ENCODE measurements at places on chromosomes 4 and X.

DNA sequence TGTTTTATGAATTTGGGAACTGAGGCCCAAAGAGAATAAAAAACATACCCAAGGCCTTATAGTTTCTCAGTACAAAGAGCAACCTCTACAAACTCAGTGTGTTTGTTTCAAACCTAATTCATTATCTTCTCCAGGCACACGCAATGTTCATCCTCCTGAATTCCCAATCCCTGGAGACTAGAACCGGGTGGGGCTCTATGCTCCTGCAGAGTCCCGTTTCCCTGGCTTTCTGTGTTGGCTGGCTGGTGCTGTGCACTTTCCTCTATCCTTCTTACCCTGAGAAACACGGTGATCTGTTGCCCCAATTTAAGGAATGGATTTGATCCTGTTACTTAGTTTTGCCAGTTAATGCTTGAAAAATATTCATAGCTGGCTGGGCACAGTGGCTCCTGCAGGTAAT lies 63.9 kb downstream of the FGFBP1 start:
- H3K27me3 ChIP-seq, result no peaks in the 10 kb centered on the region
- DNase-seq, result no peak
- H3K4me3 ChIP-seq, result no peak overlapping the region
- H3K27ac ChIP-seq, result no peak overlapping the region
- no peaks in the 10 kb centered on the region for H3K4me1 ChIP-seq
- H3K36me3 ChIP-seq, result no peaks in the 10 kb centered on the region

DNA sequence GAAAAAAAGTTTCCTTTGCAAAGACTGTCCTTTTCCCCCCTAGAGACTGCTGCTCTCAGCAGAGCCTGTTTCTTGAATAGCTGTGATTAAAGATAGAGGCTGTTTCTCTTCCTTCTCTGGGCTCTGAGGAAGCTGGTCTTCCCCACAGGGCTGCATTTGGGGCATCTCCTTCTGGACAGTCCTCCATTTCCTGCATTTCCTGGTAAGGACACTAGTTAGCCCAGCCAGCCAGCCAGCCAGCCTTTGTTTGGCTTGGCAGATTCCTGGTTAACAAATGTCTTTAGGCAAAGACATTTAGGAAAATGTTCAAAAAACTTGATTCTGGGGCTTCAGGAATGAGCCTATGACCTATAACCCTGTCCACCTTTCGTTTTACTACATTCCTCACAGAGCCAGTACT lies 34.0 kb upstream of the PLAC1 start:
- H3K27me3 ChIP-seq, result no peaks in the 10 kb centered on the region
- H3K4me3 ChIP-seq, result no peak overlapping the region
- DNase-seq, result no peak
- no peaks in the 10 kb centered on the region for H3K4me1 ChIP-seq
- no peaks in the 10 kb centered on the region for H3K36me3 ChIP-seq

- H3K36me3 ChIP-seq, result no peaks in the 10 kb centered on the region
- DNase-seq, result no peak
- no peak overlapping the region for H3K4me3 ChIP-seq
- no peaks in the 10 kb centered on the region for H3K27me3 ChIP-seq
- H3K27ac ChIP-seq, result no peak overlapping the region
Measured at GRCh38 chr4:53043055-53043454, 180.9 kb downstream of the RASL11B start.

- DNase-seq, result no peak
- no peak overlapping the region for H3K27ac ChIP-seq
- no peaks in the 10 kb centered on the region for H3K36me3 ChIP-seq
- H3K27me3 ChIP-seq, result no peaks in the 10 kb centered on the region
Measured at GRCh38 chr4:154471526-154472331, 19.9 kb downstream of the DCHS2 start.

GRCh38 chr4:8215001-8215427 lies 15.9 kb downstream of the SH3TC1 start:
- peaks cover 38% of the 10 kb centered on the region for H3K36me3 ChIP-seq
- peaks cover 8% of the 10 kb centered on the region for H3K4me1 ChIP-seq
- H3K27me3 ChIP-seq, result no peaks in the 10 kb centered on the region
- DNase-seq, result no peak

DNA sequence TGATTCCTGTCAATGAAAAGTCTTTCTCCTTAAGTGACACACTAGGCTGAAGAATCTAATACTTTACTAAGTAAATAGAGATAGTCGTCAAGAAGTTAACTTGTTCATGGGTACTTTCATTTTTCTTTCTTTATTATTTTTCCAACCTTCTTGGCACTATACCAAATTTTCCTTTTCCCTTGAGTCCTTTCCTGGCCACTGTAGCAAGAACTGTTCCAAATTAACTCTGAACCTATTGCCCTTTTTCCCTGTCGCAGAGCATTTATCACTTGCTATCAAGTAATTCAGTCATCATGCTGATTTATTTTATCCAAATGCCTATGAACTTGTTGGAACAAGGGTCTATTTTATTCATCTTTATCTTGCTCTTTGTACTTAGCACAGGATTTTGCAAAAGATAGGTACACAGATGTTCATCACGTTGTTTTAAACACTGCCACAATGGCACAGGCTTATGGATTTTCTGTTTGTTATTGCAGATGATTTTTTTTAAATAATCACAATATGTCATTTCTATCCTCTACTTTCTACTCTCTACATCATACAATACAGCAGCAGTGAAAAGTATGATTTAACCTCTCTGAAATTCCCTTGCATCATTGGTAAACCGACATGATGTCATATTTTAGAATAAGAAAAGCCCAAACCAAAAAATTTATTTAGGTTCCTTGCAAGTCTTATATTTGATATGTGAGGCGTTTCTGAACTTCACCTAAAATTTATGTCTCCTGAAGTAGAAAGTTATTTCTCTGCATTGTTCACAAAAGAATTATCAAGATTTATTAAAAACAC lies 2352.3 kb downstream of the PCDH7 start:
- no peaks in the 10 kb centered on the region for H3K27me3 ChIP-seq
- no peak overlapping the region for H3K27ac ChIP-seq
- no peak for DNase-seq
- no peaks in the 10 kb centered on the region for H3K36me3 ChIP-seq

- H3K27ac ChIP-seq, result no peak overlapping the region
- H3K27me3 ChIP-seq, result no peaks in the 10 kb centered on the region
- H3K4me1 ChIP-seq, result peaks cover 88% of the 10 kb centered on the region
Measured at GRCh38 chr4:82362565-82362964, 11.2 kb downstream of the HNRNPD start.

- H3K4me1 ChIP-seq, result peaks cover 2% of the 10 kb centered on the region
- no peak overlapping the region for H3K27ac ChIP-seq
- H3K27me3 ChIP-seq, result no peaks in the 10 kb centered on the region
- H3K36me3 ChIP-seq, result no peaks in the 10 kb centered on the region
- H3K4me3 ChIP-seq, result no peak overlapping the region
Measured at GRCh38 chr4:1466863-1467165, 60.6 kb upstream of the NKX1-1 start.

- no peaks in the 10 kb centered on the region for H3K27me3 ChIP-seq
- no peaks in the 10 kb centered on the region for H3K36me3 ChIP-seq
- peak overlapping the region; percentile 36 for H3K4me3 ChIP-seq
Measured at GRCh38 chr4:48654015-48654664, 125.9 kb downstream of the FRYL start.

GRCh38 chr4:106140601-106141000 lies 175.4 kb downstream of the TBCK start:
- no peak overlapping the region for H3K4me3 ChIP-seq
- no peaks in the 10 kb centered on the region for H3K36me3 ChIP-seq
- DNase-seq, result no peak

DNA sequence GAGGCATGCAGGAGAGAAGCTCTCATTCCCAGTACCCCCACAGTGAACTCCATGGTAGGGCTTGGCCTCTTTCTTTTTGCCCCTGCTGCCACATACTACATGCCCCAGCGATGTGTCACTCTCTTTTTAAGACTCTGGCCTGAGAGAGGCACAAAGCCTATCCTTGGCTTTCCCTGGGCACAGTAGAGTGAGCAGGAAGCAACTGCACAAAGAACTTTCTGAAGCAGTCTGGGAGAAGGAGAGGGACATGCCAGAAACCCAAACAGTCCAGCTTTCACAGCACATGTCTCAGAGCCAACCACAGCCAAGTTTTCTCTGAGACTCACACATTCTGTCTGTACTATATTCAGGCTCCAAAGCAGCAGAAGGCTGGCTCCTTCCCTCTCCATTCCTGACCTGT lies 7.9 kb upstream of the NALF2 start:
- DNase-seq, result no peak
- H3K27ac ChIP-seq, result no peak overlapping the region
- no peaks in the 10 kb centered on the region for H3K4me1 ChIP-seq
- H3K36me3 ChIP-seq, result no peaks in the 10 kb centered on the region
- H3K4me3 ChIP-seq, result no peak overlapping the region

- H3K4me1 ChIP-seq, result no peaks in the 10 kb centered on the region
- no peak overlapping the region for H3K27ac ChIP-seq
- no peak overlapping the region for H3K4me3 ChIP-seq
Measured at GRCh38 chrX:119417842-119418241, 18.7 kb downstream of the SLC25A43 start.

DNA sequence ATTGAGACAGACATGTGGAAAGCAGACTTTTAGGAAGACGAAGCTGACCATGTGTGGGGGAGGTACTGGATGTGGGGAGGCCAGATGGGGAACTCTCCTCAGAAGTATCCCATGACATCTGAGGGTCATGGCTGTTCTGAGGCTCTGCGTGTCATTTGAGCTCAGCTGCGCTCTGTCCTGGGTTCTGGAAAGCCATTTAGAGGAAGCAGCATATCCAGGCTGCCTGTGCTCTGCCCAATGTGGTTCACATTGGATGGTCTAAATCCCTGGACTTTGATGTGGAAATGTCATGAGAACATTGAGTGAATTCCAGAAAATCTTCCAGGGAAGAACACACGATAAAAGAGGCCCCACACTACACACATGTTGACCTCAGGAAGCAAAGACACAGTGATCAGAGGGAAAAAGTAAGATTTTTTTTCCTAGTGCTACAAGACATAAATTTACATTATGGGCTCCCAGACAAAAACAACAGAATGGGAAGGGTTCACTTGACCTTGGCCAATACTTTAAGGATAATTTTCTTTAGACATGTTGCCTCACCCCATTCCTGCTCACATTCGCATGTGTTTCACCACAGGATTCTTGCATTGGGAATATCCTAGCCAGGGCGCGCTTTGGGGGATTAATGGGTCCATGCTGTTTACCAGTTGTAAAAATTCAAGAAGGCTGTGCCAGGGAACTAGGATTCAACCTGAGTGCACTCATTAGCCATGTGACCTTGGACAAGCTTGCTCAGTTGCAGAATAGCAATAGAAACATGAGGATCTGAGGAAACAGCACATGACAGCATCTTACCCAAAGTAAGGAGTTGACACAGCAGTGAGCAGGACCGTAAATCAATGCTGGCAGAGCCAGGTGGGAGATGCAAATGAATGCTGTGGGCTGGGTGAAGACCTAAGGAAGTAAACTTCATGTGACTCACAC lies 73.2 kb upstream of the C1QTNF7 start:
- DNase-seq, result no peak
- H3K27me3 ChIP-seq, result no peaks in the 10 kb centered on the region
- no peaks in the 10 kb centered on the region for H3K36me3 ChIP-seq
- H3K4me1 ChIP-seq, result no peaks in the 10 kb centered on the region

GRCh38 chr4:73540826-73541225 lies 59.3 kb downstream of the AFM start:
- H3K36me3 ChIP-seq, result no peaks in the 10 kb centered on the region
- no peak overlapping the region for H3K4me3 ChIP-seq
- H3K27ac ChIP-seq, result no peak overlapping the region
- H3K4me1 ChIP-seq, result no peaks in the 10 kb centered on the region

- H3K36me3 ChIP-seq, result no peaks in the 10 kb centered on the region
- H3K4me3 ChIP-seq, result no peak overlapping the region
- no peak for DNase-seq
- H3K4me1 ChIP-seq, result no peaks in the 10 kb centered on the region
- H3K27ac ChIP-seq, result no peak overlapping the region
- H3K27me3 ChIP-seq, result no peaks in the 10 kb centered on the region
Measured at GRCh38 chr4:147984778-147985138, 252.9 kb downstream of the ARHGAP10 start.

DNA sequence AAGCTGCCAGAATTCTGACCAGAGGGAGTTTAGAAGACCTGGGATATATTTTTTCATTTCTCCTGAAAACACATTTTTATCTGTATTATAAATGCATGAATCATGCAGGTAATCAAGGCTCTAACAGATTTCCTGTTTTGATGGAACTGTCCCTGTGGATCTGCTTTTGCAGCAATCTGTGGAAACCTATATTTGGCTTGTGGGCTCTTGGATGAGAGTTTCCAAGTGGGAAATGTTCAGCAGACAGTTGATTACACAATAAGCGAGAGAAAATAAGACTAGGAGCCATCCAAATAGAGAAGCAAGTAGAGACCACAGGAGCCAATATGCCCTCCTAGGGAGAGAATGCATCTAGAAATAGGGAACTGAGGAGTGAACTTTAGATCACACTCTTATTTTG lies 105.0 kb downstream of the NDST3 start:
- H3K36me3 ChIP-seq, result no peaks in the 10 kb centered on the region
- H3K4me1 ChIP-seq, result no peaks in the 10 kb centered on the region
- H3K4me3 ChIP-seq, result no peak overlapping the region
- no peak overlapping the region for H3K27ac ChIP-seq
- no peak for DNase-seq

- H3K36me3 ChIP-seq, result no peaks in the 10 kb centered on the region
- H3K27me3 ChIP-seq, result no peaks in the 10 kb centered on the region
- no peak overlapping the region for H3K4me3 ChIP-seq
- DNase-seq, result no peak
- H3K27ac ChIP-seq, result no peak overlapping the region
- no peaks in the 10 kb centered on the region for H3K4me1 ChIP-seq
Measured at GRCh38 chr4:48877827-48878535, 28.6 kb downstream of the OCIAD2 start.

DNA sequence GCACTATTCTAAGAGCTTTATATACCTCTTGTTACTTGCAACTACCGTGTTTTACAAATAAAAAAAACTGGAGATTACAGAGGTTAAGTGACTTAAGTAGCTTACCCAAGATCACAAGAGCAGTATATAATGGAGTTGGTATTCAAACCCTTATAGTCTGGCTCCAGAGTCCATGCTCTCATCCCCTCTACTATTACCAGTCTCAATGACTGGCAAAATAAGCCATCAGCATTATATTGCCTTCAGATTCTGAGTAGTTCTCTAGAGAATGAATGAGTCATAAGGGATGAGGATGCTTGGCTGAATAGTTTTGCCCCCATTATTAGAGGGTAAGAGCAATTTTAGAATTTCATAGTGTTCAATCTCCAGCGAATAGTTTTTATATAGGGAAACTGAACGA lies 170.1 kb upstream of the ATOH1 start:
- H3K36me3 ChIP-seq, result no peaks in the 10 kb centered on the region
- H3K4me3 ChIP-seq, result no peak overlapping the region
- DNase-seq, result no peak
- no peak overlapping the region for H3K27ac ChIP-seq
- no peaks in the 10 kb centered on the region for H3K4me1 ChIP-seq
- H3K27me3 ChIP-seq, result no peaks in the 10 kb centered on the region

GRCh38 chrX:56943264-56943663 lies 52.1 kb downstream of the SPIN3 start:
- no peak overlapping the region for H3K27ac ChIP-seq
- H3K36me3 ChIP-seq, result no peaks in the 10 kb centered on the region
- DNase-seq, result no peak

DNA sequence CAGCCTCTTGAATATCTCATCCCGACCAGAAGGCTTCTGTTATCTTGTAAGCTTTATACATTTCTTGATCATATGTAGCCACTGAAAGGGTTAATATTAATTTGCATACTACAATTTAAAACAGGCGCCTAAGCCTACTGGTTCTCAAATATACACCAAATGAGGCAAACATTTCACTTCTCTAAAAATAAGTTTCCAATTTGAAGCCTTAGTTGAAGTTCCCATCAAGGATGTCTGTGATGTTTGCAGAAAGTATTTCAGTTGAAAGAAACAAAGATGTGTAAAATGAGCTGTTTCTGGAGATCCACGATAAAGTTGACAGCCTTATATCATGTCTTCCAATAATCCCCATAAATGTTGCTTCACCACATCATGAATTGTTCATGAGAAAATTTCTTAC lies 70.6 kb downstream of the KIT start:
- H3K27ac ChIP-seq, result no peak overlapping the region
- no peak overlapping the region for H3K4me3 ChIP-seq
- no peaks in the 10 kb centered on the region for H3K4me1 ChIP-seq
- H3K36me3 ChIP-seq, result no peaks in the 10 kb centered on the region
- no peaks in the 10 kb centered on the region for H3K27me3 ChIP-seq

All from upper lobe of left lung (tissue), 6 donors.